Right lung (tissue), 10 donors: ENCODE measurements at places on chromosomes 6 and 20. TPM values are rescaled to one million over a fixed set of nuclear protein-coding genes. Genes with fewer than 3 reads are reported as not detected.

GRCh38 chr20:14992153-14992552 lies 654.7 kb upstream of the FLRT3 start:
- DNase-seq = no peak

DNA sequence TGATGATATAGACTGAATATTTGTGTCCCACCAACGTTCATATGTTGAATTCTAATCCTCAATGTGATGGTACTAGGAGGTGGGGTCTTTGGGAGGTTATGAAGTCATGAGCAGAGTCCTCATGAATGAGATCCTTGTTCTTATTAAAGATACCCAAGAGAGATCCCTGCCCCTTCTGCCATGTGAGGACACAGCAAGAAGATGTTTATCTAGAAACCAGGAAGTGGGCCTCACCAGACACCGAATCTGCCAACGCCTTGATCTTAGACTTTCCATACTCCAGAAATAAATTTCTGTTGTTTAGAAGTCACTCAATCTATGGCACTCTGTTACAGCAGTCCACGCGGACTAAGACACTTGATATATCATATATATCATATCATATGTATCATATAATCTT lies 67.7 kb upstream of the GCM1 start:
- DNase-seq = no peak

GRCh38 chr6:35014341-35014740 lies 125.3 kb downstream of the ANKS1A start:
- no peak for DNase-seq

DNA sequence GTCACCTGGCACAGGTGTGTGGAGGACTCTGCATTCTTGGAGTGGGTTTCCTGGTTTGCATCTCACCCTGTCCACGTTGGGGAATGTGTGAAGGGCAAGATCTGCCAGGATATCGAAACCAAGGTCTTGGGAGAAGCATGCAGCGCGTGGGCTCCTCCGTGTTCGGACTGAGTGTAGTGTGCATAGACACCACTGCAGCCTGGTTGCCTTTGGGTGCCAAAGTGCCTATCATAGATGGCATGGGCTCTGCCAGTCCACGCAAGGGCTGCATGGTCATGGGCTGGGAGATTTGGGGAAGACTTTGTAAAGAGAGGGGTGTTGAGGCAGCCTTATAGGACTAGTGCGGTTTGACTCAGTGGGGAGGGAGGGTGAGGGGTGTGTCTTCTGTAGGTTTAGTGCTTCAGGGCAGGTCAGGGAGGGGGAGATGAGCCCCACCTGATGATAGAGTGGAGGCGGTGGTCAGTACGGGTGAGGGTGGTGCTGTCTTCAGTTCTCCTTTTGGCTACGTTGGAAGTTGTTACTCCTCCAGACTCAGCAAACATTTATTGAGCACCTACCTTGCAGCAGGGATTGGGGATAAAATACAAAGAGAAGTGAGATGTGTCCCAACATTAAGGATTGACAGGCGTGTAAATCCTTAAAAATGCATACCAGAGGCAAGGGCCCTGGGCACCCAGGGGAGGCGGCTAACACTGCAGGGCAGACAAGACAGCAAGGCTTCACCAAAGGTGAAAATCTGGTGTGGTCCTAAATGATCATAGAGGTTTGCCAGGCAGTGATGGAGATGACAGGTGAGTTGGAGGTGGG lies 28.3 kb downstream of the DUSP22 start:
- DNase-seq = no peak

- no peak for DNase-seq
Measured at GRCh38 chr6:157412791-157413190, 31.8 kb downstream of the ZDHHC14 start.

GRCh38 chr6:135540207-135540840 lies 42.8 kb upstream of the AHI1 start:
- no peak for DNase-seq

DNA sequence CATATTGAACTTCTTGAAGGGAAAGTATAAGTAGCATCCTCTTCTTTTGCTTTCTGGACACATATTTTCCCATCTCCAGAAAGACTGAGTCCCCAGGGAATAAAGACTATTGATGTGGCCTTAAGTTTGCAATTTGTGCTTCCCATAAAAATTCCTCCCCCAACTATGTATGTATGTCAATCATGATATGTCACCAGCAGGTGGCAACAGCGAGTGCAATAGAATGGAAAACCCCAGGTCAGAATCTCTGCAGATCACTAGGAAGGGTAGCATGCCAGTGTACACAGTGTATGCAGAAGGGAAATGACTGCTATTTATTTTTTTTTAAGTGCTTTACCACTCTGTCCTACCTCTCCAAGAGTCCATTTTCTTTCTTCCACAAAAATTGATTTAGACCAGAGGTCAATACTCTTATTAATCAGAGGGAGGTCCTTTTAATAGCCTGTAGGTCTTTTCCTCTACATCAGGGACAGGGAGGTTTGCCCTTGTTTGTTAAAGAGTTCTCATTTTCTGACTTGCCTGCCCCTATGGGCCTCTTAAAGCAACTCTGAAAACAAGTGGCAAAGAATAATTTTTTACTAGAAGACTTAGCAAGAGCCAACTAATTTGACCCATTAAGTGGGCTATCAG lies 61.4 kb downstream of the BMP2 start:
- peak; percentile 52 for DNase-seq

DNA sequence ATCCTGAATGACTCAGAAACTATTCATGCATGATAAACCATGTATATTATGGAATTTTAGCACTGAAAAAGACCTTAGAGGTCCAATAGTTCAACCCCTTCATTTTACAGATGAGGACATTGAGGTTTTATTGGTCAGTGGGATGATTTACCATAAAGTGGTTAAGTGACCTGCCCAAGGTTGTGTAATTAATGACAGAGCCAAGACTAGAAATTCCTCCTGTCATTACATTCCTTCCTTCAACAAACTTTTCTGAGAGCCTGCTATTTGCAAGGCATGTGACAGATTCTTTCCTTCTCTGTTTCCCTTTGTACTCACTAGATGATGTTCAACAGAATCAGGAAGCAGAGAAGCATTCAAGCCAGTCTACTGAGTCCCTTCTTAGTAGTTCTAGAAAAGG lies 170.7 kb upstream of the KCNK16 start:
- no peak for DNase-seq

DNA sequence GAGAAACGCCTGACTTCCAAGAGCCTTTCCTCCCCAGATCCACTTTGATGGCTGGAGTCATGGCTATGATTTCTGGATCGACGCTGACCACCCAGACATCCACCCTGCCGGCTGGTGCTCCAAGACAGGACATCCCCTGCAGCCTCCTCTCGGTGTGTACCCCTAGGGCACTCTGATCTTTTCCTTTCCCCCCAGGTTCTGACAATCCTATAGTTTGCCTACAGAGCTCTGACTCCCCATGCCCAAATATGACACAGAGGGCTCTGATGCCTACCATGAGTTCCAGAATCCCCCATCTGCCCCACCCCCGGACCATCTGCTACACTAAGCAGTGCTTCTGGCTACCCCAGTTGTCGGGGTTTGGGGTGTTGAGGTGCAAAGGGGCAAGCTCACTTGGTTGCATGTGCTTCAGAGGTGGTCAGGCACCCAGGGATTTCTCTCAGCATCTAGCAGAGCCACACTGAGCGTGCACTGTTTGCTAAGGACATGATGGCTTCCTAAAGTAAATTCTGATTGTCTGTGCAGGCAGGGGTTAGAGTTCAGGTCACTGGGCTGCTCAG lies 24.0 kb upstream of the SGK2 start:
- DNase-seq = no peak

Gene WFDC5
- not detected for polyA plus RNA-seq

Gene SLC26A8
- polyA plus RNA-seq = 0.48 TPM

Gene STX11
- polyA plus RNA-seq = 3.0 TPM

Gene COL12A1
- polyA plus RNA-seq = 44.2 TPM

Gene OR2H1
- not detected for polyA plus RNA-seq

Gene RHAG
- 6.7 TPM for polyA plus RNA-seq

Gene TREML1
- polyA plus RNA-seq = 1.5 TPM
